ENCODE measurements at places on chromosomes 13 and 19.

- no peak for DNase-seq
Observed at GRCh38 chr13:100315522-100315921, 226.6 kb downstream of the PCCA start.

DNA sequence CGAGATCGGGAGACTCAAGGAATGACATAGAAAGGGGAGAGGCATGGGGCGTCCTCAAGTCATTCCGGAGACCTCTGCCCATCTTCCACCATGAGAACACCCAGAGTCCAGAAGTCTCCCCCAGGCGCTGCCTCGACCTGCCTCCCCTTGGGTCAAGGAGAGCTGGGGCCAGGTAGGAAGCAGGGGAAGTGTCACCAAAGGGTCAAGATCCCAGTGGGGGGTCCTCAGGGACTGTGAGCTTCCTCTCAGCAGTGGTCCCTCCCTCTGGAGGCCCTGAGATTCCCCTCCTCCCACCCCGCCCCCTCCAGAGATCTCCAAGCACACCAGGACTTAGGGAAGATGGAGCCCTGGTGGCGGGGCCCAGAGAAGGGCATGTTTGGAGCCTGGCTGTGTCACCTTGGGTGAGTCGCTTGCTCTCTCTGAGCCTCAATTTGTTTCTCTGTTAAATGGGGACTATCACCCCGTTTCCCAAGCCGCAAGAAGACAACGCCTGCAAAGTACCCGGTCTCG is 919 bp downstream of the DACT3 start:
- DNase-seq = no peak

DNA sequence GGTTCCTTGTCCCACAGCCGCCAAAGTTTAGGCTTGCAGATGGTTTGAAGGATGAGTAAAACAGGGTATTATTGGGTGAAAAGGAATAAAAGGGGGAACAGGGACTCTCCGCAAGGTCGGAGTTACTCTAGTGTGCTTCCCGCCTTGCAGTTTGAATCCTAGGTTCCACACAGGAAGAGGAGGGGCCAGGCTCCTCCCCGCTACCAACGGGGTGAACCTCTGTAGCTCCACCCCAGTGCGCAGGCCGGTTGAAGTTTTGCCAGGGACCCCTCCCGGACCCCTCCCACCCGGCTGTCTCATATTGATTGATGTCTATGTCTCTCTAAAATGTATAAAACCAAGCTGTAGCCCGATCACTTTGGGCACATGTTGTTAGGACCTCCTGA is 11.6 kb upstream of the GTF2F2 start:
- DNase-seq = no peak

- no peak for DNase-seq
Observed at GRCh38 chr13:55728247-55728646, 1412.5 kb upstream of the PRR20A start.

DNA sequence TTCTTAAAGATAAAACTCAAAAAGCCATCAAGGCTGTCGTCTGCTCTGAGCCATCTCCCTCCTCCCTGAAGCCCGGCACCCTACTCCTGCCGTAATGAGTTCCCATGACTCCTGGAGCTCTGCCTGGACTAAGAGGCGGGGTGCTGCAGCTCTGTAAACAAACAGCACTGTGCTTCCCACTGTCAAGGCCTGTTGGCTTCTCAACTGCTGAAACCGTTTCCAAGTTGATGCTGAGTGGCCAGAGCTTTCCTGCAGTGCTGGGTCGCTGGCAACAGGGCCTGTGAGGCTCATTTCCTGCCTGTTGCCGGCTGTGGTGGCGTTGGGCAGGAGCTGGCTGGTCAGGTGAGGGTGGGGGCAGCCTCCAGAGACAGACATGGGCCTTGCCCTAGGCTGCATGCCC is 26.7 kb upstream of the ISYNA1 start:
- no peak for DNase-seq

- no peak for DNase-seq
Observed at GRCh38 chr19:45901432-45901911, 941 bp downstream of the MYPOP start.

DNA sequence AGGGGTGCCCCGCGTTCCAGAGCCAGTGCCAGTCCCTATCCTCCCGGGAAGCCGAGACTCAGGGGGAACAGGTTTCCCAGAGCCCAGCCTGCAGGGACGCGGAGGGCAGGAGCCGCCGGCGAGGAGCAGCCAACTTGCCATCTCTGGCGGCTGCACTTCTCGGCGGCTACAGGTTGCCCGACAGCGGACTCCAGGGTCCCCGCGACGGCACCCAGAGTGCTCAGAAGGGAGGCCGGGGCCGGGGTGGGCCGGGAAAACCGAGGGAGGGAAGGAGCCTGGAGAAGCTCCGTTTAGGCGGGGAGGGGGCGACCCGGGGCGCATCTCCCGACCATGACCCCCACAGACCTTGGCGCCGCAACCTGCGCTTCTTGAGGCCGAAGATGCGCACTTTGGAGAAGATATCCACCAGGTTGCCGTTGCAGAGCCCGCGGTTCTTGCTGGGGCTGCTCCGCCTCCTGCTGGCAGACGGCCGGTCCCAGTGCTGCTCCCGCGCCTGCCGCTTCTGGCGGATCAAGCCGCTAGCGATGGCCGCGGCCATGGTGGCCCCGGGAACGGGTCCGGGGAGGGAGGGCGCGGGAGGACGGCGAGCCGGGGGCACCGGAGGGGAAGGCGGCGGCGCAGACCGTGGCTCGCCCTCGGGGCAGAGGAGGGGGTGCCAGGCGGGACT is 463.8 kb downstream of the ITGBL1 start:
- no peak for DNase-seq

DNA sequence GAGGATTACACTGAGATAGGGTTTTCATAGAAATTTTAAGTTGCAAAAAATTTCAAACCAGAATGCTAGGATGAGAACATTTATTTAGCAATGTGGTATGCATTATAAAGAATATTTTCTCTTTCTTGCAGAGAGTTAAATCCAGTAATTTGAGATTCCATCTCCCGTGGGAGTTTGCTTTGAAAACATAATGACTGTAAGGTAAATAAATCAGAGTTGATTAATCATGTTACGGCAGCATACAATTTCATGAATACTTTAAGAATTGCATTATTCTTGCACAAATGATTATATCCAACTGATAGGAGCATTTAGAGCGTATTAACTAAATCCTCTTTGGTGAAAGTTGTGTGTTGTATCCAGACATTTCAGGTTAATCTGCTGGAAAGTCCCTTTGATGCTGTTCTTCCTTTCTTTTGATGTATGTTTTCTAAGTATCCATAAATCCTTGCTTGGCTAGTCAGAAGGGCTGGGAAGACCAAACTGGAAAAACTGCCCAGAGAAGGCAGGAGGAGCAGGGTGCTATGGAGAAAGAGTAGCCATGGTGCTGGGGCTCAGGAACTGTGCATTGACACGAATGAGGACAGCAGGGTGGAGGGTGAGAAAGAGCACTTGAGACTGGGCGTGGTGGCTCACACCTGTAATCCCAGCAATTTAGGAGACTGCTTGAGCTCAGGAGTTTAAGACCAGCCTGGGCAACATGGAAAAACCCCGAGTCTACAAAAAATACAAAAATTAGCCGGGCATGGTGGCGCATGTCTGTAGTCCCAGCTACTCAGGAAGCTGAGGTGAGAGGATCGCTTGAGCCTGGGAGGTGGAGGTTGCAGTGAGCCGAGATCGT is 4.8 kb upstream of the GJA3 start:
- no peak for DNase-seq

DNA sequence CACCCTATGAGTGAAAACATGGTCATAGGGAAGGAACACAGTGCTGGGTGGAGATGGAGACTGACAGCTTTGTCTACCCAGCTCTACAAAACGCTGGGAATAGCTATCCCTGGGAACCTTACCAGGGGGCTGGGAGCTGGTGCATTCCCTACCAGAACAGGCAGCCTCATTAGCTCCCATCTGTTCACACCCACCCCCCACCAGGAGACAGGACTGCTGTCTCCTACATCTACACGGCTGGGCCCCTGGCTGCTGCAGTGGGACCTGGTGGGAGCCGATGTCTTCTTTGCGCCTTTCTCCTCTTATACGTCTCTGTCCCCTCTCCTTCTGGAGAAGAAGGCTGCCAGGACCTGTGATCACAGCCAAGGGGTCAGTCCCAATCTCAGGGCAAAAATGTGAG is 90.8 kb downstream of the UQCRFS1 start:
- DNase-seq = no peak

DNA sequence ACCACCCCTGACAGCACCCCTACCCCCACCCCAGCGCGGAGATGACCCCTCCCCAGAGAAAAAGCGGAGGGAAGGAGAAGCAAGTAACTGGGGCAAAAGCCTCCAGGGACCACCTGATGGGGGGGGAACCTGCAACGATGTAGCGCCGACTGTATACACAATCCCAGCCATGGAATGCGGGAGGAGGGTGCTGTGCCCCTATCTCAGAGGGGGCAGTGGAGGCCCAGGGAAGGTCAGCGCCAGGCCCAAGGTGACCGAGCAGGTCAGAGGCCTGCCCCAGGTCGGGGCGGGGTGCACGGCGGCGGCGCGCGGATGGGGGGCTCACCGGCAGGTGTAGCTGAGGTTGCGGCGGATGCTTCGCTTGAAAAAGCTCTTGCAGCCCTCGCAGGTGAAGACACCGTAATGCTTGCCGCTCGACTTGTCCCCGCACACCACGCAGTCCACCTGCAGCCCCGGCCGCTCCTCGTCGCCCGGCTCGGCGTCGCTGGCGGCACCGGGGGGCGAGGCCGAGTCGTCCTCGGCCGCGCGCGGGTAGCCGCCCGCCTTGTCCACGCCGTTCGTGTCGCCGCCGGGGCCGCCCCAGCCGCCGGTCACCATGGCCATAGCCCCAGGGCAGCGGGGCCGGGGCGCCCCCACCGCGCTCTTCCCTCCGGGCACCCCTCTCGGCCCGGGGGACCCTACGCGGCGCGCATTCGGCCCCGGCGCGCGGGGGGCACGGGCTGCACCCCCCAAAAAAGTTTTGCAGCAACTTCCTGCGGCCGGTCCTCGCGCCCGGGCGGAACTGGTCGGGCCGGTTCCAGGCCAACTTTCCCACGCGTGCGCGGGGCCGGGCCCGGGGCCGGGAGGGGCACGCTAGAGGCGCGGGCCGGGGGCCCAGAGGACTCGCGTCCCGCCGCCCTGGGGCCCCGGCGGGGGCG is 843 bp downstream of the NR2F6 start:
- no peak for DNase-seq

- DNase-seq = no peak
Observed at GRCh38 chr19:55640577-55641425, at the start of gene ZNF580. ZNF580 (plus strand) TSS chr19:55641002; CDS start chr19:55642509, 1,507 bp downstream.

GRCh38 chr19:19115954-19116353 is 22.3 kb downstream of the TMEM161A start:
- no peak for DNase-seq

- no peak for DNase-seq
Observed at GRCh38 chr13:49602005-49602404, 16.6 kb upstream of the RCBTB1 start.

GRCh38 chr13:96460609-96461008 is 370.7 kb downstream of the HS6ST3 start:
- no peak for DNase-seq

DNA sequence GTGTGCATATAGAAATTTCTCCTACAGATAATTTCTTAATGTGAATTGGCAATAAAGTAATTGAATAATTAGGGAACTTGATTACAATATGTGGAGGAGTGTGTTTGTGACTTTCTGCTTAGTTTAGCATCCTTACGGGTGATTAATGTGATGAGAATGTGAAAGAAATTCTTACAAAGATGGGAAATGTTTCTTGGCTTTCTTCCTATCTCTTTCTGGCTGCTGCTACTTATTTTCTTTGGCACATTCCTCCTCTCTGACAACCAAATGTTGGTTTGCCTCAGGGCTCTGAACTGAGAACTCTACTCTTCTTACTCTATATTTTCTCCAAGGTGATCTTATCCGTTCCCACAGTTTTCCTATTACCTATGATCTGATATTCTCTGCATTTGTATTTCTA is 300.1 kb downstream of the TBC1D4 start:
- DNase-seq = no peak

DNA sequence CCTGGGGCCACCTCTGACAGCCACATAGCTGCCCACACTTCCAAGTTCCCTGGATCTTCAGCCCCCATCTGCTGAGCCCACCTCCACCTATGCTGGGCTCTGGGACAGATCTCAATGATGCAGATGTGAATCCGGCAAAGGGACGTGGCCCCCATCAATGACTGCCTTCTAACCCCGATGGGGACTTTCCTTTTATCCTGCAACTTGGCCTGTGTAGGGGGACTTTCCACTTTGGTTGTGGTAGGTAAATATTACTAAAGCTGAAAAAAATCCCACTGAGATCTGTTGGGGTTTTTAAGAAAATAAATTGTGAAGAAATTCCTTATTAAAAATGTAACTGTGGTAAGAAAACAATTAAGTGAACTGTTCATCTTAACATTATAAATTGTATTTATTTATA is 20.8 kb upstream of the ASPDH start:
- no peak for DNase-seq

DNA sequence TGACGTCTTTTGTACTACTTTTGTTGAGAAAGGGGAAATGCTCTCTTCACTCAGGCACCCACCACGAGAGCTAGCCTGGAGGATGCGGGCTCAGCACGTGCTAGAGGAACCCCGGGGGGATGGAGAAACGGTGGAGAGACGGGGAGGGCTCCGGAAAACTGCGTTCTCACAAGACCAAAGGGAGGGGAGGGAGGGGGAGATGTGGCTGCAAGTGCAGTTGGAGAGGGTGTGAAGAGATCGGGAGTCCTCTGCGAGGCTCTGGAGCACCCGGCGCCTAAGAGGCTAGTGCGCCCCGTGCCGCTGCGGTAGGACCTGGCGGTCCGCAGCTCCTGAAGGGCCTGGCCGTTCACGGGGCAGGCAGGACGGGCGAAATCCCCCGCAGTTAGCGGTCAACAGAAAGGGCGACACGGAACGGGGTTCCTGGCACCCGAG is 43.4 kb upstream of the XPO4 start:
- DNase-seq = no peak

DNA sequence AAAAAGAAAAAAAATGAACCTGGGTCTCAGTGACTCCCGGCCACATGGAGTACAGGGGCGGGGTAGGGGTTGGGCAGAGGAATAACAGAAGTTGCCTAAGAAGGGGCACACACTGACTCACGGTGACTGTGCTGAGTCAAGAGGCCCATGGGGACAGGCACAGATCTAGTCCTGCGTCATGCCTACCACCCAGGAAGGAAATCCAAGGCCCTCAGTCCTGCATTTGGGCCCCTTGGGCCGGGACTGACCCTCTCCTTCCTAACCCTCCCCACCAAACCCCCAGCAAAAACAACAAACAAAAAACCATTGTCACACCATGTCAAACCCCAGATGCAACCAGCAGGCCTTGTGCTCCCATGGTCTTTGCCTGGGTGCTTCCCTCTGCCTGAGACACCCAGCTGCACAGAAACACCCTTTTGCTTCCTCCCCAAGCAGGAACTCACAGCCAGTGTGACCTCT is 9.6 kb upstream of the NOTCH3 start:
- DNase-seq = no peak

DNA sequence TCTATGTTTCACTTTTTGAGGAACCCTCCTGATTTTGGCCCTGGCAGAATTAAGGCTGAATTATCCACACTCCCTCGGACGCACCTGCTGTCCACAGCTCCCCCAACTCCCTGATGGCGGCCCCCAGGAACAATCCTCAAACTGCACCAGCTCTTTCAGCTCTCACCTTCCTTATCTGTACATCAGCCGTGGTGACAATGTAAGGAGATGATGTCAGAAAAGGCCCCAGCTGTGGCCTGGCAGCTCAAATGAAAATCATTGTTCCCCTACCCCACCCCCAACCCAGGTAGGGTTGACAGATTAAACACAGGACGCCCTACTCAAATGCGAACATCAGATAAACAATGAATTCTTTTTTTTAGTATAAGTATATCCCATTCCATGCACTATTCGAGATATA is 35.0 kb upstream of the KLF2 start:
- no peak for DNase-seq
